Osteoblast (primary cell): ENCODE measurements at places on chromosomes 16 and 17. TPM values are rescaled to one million over a fixed set of nuclear protein-coding genes. Genes with fewer than 3 reads are reported as not detected.

MFSD6L gene
- total RNA-seq, result not detected in 2 replicates

TEKT5 gene
- 0.29 and 0.36 TPM in 2 replicates for total RNA-seq

CIBAR2 gene
- under 0.01 TPM in 1 of 2 replicates, not detected in the other for total RNA-seq

CHST6 gene
- total RNA-seq, result 1.1 and 1.5 TPM in 2 replicates

KCNH6 gene
- total RNA-seq, result not detected in 2 replicates

PRAC1 gene
- 0.88 TPM in 1 of 2 replicates, not detected in the other for total RNA-seq

EMP2 gene
- 31.8 and 35.4 TPM in 2 replicates for total RNA-seq

PCYT2 gene
- 61.6 and 67.0 TPM in 2 replicates for total RNA-seq

CLEC18C gene
- 0.29 and 0.36 TPM in 2 replicates for total RNA-seq

TRIM72 gene
- not detected in 2 replicates for total RNA-seq

CDRT15 gene
- total RNA-seq, result not detected in 2 replicates

TMEM114 gene
- not detected in 2 replicates for total RNA-seq

ZNF286A gene
- 39.8 and 40.7 TPM in 2 replicates for total RNA-seq

USH1G gene
- not detected in 2 replicates for total RNA-seq

SYT17 gene
- under 0.01 and 0.29 TPM in 2 replicates for total RNA-seq

PABPN1L gene
- total RNA-seq, result not detected in 2 replicates

SLC47A1 gene
- 0.88 and 1.1 TPM in 2 replicates for total RNA-seq

HBA2 gene
- not detected in 2 replicates for total RNA-seq

GOSR1 gene
- 22.7 and 29.3 TPM in 2 replicates for total RNA-seq

TM4SF5 gene
- not detected in 2 replicates for total RNA-seq

TBC1D3C gene
- total RNA-seq, result not detected in 2 replicates

KRT33A gene
- not detected in 2 replicates for total RNA-seq
